ENCODE measurements at places on chromosomes 4 and X.

DNA sequence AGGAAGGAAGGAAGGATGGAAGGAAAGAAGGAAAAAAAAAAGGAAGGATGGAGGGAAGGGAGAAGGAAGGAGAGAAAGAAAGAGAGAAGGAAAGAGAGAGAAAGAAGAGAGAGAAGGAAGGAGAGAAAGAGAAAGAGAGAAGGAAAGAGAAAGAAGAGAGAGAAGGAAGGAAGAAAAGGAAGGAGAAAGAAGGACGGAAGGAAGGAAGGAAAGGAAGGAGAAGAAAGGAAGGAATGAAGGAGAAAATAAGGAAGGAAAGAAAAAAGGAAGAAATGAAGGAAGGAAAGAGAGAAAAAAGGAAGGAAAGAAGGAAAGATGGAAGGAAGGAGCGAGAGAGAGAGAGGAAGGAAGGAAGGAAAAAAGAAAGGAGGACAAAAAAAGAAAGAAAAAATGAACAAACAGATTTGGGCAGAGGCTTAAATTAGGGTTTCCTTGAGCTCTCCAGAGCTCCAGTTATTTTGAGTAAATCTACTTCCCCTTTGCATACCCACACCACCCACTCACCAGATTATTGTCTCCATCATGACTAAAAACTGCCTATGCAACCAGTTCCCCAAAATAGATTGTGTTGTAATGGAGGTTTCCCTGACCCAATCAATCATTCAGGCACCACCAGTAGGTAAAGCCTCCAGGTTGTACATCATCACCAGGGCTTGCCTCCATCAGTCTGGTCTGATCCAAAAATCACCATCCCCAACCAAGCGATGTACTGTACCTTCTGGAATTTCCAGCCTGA, 1722.9 kb upstream of the PCDH10 start:
- DNase-seq, result no peak

DNA sequence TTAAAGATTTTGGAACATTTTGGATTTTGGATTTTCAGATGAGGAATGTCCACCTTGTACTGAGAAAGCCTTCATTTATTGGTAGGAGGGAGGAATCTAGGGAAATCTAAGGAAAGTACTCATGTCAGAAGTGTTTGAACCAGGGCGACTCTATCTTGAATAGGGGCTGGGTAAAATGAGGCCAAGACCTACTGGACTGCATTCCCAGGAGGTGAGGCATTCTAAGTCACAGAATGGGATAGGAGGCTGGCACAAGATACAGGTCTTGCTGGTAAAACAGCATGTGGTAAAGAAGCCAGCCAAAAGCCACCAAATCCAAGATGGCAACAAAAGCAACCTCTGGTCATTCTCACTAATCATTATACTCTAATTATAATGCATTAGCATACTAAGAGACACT, 118.9 kb downstream of the MXRA5 start:
- no peak for DNase-seq

DNA sequence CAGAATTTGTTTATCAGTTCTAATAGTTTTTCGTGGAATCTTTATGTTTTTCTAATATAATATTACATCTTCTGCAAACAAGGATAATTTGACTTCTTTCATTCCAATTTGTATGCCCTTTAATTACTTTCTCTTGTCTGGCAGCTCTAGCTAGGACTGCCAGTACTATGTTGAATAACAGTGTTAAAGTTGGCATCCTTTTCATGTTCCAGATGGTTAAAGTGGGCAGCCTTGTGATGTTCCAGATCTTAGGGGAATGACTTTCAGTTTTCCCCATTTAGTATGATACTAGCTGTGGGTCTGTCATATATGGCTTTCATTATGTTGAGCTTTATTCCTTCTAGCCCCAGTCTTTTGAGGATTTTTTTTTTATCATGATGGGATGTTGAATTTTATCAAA, 220.6 kb upstream of the WDFY3 start:
- no peak for DNase-seq

GRCh38 chrX:112085149-112085548, 2.6 kb upstream of the TRPC5 start:
- DNase-seq, result no peak

DNA sequence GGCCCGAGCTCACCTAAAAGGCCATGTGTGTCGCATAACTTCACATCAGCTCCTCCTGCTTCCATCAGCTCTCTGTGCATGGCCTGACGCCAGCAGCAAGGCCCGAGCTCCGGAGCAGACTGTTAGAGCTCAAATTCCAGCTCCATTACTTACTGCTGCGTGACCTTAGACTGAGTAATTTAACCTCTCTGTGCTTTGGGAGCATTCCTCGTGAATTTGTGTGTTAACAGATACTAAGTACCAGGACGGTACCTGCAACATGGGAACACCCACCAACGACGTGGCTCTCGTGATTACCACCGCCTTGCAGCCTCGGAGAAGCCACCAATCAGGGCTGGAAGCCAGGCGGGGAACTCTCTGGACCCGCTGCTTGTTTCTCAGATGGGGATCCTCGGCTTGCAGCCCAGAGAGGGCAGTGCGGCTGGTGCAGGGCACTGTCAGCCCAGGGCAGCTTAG, 12.9 kb downstream of the LETM1 start:
- no peak for DNase-seq

- DNase-seq, result no peak
These were observed 38.9 kb upstream of the CBR4 start for GRCh38 chr4:169048868-169049414.

GRCh38 chrX:122055460-122055859, 1008.0 kb downstream of the GLUD2 start:
- no peak for DNase-seq

- no peak for DNase-seq
These were observed 22.0 kb downstream of the TNMD start for GRCh38 chrX:100606753-100607152.

DNA sequence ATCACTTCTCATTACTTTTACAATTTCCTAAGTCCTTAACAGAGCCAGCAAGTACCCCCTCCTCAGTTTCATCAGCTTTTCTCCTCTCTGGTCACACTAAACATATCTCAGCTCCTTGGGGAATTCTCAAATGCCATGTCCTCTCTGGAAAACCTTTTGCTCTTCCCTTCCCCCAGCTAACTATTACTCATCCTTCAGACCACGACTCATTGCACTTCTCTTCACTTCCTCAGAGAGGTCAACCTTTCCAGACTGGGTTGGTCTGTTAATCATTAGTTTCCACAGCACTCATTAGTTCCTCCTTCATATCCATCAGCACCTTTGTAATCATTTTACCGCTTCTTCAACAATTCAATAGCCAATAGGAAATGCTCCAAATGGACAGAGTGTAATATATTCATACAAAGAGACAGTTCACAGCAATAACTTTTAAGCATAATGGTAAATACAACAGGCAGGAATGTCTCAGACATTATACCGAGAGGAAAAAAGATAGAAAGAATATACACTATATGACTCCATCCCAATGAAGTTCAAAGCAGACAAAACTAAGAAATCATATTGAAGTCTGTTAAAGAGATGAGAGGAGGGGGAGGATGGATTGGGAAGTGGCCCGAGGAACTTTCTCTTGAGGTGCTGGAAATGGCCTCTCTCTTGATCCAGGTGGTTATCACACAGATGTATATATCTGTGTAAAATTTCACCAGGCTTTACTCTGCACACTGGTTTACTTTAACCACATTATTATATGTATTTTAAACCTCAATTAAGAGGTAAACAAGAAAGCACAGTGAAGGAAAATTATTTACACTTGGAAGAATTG, 39.6 kb downstream of the DDX60L start:
- DNase-seq, result peak; percentile 24

DNA sequence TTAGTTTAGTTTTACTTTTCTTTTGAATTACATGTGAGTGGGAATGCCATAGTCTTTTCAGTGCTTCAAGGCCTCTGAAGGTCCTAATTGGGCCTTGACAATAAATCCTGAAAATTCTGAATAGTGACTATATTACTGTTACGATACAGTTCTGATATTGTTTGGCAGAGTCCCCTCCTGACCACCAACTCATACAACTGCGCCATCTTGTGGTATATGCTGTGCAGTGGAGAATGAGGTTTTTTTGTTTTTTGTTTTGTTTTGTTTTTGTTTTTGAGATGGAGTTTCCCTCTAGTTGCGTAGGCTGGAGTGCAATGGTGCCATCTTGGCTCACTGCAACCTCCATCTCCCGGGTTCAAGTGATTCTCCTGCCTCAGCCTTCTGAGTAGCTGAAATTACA, 56.6 kb upstream of the CHRDL1 start:
- peak; percentile 2 for DNase-seq

DNA sequence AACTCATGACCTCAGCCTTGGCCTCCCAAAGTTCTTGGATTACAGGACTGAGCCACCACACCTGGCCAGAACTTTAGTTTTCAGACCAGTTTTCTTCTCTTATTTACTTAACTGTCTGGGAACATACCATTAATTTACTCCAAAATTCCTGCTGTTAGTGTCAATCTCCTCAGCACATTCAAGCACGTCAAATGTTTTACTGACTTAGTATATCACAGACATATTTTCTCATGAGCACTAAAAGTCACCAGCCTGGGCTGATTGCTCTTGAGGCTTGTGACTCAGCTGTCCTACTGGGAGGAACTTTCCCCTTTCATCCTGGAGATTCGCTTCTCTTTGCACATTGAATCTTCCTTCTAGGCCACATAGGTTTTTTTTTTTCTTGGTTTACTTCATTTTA, 109.6 kb downstream of the PCDH18 start:
- DNase-seq, result no peak

DNA sequence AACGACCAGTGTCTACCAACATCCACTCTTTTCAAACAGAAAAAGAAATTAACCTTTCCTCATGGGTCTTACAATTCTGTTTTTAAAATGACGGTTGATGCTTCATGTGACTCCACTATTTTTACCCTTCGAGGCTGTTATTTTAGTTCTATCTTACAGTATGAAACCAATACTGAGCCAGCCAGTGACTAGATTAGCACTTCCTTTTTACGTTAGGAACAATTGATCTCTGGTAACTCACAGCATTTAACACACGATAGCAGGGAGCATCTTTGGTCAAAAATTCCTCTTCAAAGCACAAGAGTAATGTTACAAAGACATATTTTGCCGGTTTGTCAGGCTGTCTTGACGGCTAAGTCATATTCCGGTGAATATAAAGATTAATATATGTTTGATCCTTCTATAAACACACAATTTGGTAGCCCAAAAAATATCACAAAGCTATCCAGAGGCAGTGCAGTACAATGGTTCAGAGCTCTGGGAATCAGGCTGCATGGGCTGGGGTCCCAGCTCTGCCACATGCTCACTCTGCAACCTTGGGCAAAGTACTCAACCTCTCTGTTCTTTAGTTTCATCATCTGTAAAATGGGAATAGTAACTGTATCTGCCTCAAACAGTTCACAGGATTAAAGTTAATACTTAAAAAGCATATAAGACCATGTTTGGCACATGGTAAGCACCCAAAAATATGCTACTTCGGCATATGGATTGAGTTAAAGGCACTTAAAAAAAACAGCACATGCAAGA, 62.9 kb upstream of the TXK start:
- no peak for DNase-seq

DNA sequence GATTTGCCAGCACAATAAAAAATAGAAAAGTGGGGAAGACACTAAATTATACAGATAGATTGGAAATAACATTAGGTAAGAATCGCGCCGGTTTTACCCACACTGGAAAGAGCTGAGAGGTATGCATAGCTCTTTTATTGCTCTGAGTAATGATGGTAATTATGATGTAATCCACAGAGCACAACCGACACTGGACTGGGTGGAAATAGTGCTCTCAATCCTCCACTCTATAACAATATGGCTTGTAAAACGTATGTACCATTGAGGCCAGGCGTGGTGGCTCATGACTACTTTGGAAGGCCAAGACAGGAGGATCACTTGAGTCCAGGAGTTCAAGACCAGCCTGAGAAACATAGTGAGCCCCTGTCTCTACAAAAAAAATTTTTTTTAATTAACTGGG, 104.3 kb upstream of the RAPGEF2 start:
- DNase-seq, result peak; percentile 74

DNA sequence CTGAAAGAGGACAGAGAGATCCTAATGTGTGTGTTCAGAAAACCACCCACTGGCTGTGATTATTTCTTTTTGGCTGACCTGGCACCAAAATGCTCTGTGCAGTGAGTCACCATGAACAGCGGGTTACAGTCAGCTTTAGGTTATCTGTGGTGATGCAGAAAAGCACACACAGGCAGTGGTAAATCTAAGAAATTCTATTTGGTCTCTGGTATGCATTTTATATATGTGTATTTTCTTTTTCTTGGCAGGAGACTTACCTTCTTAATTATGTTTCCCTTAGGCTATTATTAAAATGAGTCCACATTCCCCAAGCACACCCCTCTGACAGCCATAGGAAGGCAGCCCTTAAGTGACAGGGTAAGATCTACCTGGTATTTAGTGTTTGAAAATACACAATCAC, 79.1 kb upstream of the TFDP3 start:
- DNase-seq, result no peak

- no peak for DNase-seq
These were observed 131.9 kb downstream of the TBC1D19 start for GRCh38 chr4:26715636-26716242.

- no peak for DNase-seq
These were observed 5.1 kb downstream of the HS6ST2 start for GRCh38 chrX:132953354-132953753.

GRCh38 chrX:82813671-82814078, 694.4 kb upstream of the POU3F4 start:
- DNase-seq, result peak; percentile 78

GRCh38 chr4:116016201-116016600, 902.8 kb upstream of the NDST4 start:
- no peak for DNase-seq

GRCh38 chrX:129846716-129847115, 3.0 kb upstream of the ZDHHC9 start:
- no peak for DNase-seq

- no peak for DNase-seq
These were observed 83.1 kb downstream of the RPS3A start for GRCh38 chr4:151182455-151182996.

DNA sequence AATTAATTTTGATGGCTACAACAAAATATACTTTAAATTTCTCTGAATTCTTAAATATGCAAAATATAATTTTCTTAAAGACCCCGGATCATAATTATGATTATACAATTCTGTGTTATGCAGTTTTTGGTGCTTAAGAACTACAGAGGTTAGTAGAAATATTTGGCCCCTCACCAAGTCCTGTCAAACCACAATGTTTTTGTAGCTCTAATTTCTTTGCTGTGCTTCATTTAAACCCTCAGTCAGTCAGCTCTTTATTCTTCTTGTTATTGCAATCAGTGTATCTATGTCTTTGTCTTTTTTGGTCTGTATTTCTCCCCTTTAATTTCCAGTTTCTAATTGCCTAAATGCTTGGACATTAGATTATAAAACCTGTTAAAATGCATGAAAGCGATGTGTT, 186.1 kb downstream of the CAMK2D start:
- no peak for DNase-seq

GRCh38 chr4:80446664-80447063, 111.1 kb downstream of the CFAP299 start:
- DNase-seq, result no peak
